ENCODE measurements at places on chromosomes 11 and 22. TPM values are rescaled to one million over a fixed set of nuclear protein-coding genes. Genes with fewer than 3 reads are reported as not detected.

GRCh38 chr11:30196400-30197206 is 34.2 kb upstream of the FSHB start:
- peak; percentile 73 for DNase-seq

GRCh38 chr22:32052936-32053791 is 10.1 kb downstream of the SLC5A1 start:
- DNase-seq: no peak

- DNase-seq: no peak
Observed at GRCh38 chr11:69656536-69657455, 15.8 kb downstream of the CCND1 start.

- no peak for DNase-seq
Observed at GRCh38 chr22:43442386-43443151, 30.8 kb downstream of the MPPED1 start.

DNA sequence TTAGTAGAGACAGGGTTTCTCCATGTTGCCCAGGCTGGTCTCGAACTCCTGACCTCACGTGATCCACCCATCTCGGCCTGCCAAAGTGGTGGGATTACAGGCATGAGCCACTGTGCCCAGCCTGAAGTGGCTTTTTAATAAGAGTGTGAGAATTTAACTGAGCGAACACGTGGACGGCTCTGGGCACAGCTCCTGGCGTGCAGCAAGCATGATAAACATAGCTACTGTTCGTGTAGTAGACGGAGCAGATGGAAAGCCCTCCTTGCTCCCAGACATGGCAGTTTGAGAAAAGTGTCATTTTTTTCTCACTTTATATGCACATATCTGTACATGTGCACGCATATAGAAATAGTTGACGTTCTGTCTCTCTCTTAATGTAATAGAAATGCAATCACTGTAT is 7.0 kb downstream of the EMID1 start:
- no peak for DNase-seq

The PIH1D2 gene
- 4.5 TPM for total RNA-seq

- no peak for DNase-seq
Observed at GRCh38 chr11:34263441-34264091, 94.2 kb downstream of the ABTB2 start.

The DDI1 gene
- not detected for total RNA-seq

DNA sequence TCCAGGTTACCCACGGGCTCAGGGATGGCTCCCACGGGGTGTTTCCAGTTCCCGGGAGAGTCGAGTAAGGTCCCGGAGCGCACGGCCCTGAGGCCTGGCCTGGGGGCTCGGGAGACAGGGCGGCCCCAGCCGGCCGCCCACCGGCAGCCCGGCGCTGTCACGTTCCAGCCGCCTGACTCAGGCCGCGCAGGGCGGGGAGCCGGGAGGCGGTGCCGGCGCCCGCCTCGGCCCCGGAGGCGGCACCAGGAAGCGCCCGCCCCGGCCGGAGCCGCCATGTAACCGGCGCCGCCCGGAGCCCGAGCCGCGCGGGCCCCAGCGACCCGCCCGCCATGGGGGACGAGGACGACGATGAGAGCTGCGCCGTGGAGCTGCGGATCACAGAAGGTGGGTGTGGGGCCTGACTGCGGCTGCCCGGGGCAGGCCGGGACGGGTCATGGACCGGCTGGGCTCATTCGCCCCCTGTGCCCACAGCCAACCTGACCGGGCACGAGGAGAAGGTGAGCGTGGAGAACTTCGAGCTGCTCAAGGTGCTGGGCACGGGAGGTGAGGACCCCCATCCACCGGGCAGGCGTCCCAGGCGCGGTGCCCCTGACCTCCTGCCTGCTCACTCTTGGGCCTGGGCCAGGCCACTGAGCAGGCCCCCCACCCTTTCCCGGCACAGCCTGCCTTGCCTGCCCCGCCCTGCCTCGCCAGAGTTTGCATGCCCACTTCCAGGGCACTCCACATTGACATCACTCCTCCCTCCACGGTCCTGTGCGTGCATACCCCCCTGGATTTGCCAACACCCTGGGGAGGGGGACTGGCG is at the start of gene RPS6KA4:
RPS6KA4 (plus strand) TSS at position 256 of the 805 bp plus-strand sequence; CDS start at position 330, 74 bp downstream.
- no peak for DNase-seq

DNA sequence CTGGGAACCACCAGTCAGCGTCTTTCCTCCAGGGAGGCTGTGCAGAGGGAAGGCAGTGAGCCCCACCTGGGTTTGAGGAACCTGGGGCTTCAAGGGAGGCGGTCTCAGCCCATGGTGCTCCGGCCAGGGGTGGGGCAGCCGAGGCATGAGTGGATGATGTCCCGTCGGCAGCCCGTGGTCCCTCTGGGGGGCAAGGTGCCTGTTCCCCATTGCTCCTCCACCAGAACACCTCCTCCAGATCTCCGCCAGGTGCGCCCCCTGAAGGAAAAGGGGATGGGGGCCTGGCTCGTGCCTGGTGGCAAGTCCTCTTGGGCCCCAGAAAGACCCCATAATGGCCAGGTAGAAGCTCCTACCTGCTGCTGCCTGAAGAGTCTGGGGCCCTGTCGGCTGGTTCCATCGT is 94.1 kb downstream of the KCNQ1 start:
- no peak for DNase-seq

GRCh38 chr22:40436505-40437431 is 66.4 kb downstream of the SGSM3 start:
- no peak for DNase-seq

DNA sequence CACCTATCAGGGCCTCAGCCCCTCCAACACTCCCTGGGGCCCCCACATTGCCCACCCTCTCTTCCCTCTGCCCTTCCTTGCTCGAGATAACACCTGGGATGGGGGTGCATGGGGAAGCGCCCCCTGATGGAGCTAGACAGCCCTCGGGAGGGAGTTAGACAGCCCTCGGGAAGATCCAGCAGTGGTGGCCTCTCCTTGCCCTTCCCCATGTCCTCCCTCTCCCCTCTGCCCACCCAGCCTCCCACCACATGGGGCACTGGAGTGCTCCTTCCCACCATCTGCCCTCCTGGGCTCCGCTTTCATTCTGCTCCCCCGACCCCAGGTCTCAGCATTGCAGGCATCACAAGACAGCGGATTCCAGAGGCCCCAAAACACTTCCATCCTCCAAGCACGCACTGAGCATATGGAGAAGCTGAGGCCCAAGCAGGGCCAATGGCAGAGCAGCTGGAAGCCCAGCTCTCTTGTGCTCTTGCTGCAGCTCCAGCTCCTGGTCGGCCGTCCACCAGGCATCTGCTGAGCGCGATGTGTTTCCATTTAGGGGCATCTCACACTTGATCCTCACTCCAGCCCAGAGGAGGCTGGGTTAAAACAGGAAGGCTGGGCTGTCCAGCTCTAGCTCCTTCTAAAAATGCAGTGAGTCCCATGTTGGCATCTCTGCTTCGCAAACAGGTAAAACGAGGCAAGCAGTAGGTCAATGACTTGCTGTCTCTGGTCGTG is 65.6 kb downstream of the IGLL1 start:
- no peak for DNase-seq

DNA sequence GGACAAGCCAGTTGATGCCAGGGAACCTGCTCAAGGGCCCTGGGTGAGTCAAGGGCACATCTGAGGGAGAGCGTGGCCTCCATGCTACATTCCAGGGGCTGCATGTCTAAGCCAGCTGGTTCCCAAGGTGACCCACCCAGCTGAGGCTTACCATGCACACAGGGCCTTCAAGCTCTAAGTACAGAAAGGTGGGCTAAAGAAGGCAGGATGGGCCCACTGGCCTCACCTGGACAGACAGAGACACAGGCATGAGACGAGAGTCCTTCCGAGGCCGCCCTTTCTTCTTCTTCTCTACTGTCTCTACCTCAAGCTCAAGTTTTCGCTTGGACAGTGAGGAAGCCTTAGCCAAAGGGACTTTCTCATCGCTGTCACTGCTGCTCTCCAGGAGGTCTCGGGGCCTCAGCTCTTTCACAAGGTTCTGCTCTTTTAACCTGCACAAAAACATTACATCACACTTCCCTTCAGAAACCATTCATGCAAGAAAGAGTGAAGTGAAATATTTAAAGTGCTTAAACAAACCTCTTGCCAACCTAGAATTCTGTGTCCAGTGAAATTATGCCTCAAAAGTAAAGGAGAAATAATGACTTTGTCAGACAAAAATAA is 69.9 kb downstream of the HIRA start:
- no peak for DNase-seq

All from neural crest cell (in vitro differentiated cells).